ENCODE measurements at places on chromosomes 2 and 18.

- no peak for DNase-seq
These were observed 721 bp downstream of the MCEE start for GRCh38 chr2:71129114-71129901.

DNA sequence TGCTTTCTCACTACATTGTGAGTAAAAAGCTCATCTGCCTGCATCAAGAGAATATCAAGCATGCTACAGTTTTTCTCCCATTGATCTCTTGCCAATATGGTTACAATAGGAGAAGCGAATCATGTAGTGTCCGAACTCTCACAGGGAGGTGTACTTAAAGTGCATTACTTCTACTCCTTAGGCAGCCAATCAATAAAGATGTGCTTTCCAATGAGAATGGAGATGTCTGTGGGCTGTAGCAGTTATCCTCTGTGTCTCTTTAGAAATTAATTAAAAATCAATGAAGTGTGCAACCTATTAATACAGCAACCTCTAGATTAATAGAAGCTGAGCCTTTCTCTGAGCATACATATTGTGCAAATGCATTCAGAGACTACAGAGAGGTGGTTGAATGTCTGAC lies 883.7 kb downstream of the CPS1 start:
- no peak for DNase-seq

GRCh38 chr2:235411905-235412485 lies 81.8 kb upstream of the AGAP1 start:
- DNase-seq, result no peak

DNA sequence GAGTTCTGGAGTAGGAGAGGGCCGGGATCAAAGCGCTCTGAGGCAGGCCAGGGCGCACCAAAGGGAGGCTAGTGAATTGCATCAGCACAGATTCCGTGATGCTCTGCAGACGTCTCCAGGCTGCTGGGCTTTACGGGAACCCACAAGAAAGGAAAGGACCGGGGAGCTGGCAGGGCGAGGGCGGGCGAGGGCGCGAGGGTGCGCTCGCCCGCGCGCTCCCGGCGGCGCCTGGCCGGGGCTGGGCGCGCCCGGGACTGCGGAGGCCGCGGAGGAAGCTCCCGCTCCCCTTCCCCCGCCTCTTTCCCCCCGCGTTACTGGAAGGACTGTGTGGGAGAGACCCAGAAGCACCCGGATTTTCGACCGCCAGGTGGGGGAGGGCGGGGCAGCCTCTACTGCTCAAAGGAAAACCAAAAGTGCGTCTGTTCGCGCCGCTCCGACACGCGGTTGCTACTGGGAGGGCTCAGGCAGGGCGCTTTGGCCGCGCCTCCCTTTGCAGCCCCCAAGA lies 2.4 kb upstream of the FOSL2 start:
- peak; percentile 96 for DNase-seq
